ENCODE measurements at places on chromosomes 2 and 18.

DNA sequence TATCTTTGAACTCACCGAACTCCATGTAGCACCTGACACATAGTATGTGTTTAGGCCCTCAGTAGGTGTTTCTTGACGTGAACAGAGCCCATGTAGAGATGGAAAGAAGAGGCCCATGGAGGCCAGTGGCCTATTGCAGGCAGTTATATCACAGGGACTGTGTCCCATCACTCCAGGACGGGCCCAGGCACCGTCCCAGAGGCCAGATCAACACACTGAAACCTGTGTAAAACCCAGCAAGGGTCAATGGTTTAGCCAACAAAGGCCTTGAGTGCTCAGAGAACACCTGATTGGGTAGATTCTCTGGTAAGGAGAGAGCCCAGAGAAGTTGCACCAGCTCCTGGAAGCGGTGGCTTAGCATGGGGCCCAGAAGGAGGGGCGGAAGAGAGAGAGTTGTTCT lies 82.8 kb downstream of the INHBB start:
- no peak for DNase-seq

GRCh38 chr18:59837586-59837985 lies 62.2 kb upstream of the PMAIP1 start:
- DNase-seq, result peak; percentile 62

DNA sequence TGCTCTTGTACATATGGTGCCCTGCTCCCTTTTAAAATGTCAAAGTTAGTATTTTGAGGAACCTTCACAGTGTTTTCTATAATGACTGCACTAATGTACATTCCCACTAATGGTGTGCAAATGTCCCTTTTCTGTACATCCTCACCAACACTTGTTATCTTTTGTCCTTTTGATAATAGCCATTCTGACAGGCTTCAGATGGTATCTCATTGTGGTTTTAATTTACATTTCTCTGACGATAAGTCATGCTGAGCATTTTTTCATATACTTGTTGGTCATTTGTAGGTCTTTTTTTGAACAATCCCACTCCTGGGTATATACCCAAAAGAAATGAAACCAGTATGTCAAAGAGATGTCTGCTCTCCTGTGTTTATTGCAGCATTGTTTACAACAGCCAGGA lies 268.3 kb downstream of the FBXO15 start:
- no peak for DNase-seq

DNA sequence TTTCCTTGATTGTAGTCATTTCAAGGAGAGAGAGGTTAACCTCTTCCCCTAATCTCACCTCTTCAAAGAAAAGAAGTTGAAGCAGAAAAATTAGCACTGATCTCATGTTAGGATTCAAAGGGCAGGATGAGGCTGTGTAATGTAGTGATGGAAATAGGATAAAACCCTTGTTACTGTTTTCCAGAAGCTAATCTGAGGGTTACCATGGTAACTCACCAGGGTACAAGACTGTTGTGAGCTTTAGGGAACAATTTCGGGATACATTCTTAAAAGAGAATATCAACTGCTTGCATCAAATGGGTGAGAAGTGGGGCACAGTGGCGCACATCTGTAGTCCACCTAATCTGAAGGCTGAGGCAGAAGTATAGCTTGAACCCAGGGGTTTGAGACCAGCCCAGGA lies 64.9 kb upstream of the SLC39A10 start:
- DNase-seq, result no peak

DNA sequence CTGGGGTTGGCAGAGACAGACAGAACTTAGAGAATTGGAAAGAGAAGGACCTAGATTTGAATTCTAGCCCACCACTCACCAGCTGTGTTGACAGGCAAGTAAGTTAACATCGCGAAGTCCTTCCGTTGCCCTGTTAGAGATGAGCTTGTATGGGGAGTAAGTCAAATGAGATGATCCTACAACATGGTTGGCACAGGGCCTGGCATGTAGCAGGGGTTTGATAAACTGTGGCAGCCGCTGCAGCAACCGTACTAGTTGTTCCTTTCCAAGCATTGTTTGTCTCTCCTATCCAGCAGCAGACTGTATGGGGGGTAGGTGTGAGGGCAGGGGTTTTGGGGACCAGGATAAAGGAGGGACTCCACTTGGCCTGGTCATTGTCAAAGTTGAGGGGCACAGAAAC lies 16.0 kb downstream of the TET3 start:
- DNase-seq, result no peak

GRCh38 chr2:151946899-151947812 lies 118.9 kb upstream of the ARL5A start:
- peak; percentile 6 for DNase-seq

GRCh38 chr2:10963155-10963554 lies 51.4 kb downstream of the KCNF1 start:
- peak; percentile 20 for DNase-seq

GRCh38 chr2:239355724-239356123 lies 45.1 kb downstream of the HDAC4 start:
- DNase-seq, result no peak

DNA sequence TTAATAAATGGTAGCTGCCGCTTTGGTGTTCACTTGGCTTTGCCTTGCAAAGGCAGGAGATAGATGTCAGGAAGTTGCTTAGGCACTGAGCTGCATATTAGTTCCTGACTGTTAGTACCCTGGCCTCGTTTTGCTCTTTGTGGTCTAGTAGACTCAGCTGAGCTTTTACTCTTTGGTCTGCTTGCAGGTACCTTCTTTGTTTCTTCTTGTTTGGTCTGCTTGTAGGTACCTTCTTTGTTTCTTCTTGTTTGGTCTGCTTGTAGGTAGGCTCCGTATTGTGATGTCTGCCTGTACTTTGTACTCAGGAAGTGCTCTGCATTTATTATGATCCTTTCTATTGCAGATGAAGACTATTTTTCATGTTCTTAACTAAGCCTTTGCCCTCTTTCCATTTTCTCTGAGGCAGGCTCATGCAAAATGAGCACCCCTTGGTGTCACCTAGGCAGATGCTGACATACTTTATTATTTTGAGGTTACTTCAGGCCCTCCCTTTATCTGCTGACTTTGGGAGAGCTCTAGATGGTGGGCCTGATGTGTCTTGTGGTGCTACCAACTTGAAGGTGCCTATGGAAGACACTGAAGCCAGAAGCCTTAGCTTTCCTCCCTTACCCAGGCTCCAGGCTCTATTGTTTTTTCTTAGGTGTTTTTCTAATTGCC lies 6.0 kb downstream of the RPIA start:
- no peak for DNase-seq

- DNase-seq, result no peak
These were observed 230.0 kb downstream of the ACTR3 start for GRCh38 chr2:114119862-114120261.

DNA sequence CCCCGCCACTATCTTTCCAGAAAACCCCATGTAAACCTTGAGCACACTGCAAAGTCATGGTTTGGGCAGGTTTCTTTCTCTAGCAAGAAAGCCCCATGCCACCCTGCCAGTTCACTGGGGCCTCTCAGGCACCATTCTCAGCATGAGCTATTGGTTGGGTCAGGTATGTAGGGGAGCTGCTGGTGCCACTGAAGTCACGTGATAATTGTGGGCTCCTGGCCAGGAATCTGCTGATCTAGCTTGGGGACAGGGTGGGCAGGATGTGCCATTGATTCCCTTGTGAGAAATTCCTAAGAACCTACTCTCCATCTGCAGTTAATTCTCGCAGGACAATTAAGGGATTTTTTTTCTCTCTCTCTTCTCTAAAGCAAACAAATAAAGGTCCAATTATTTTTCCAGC lies 26.5 kb upstream of the HNMT start:
- no peak for DNase-seq

DNA sequence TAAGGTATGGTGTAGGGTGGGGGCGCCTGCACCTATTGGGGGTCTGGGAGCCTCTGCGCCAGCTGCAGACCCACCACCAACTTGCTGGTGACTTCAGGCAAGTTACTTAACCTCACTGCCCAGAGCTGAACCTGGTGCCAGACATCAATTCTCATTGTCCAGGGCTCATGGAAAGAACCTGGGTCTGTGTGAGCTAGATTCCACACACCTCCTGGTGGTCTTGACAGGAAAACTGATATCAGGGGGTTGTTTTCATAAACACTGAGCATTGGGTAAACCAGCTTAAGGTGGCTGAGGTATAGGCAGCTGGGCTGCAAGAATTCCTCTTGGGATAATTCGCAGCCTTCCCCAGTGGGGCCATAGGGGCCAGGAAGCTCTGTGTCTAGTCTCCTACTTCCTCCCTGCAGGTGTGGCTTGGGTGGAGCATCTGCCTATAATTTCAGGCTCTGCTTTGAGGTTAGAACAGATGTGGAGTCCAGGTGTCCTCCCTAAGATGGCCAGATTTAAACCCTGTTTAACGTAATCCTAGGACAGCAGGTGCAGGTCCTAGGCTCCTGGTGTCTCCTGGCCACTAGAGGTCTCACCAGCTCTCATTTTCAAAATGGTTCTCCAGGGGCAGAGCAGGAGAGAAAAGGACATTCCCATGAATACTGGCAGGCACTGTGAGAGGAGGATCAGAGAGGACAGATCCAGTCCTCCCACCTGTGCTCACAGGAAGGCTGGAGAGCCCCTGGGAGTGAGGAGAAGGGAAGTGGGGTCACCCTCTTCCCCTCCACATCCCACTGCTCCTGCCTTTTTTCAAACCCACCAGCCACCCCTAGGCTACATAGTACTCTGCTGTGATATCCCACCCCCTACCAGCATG lies 100.4 kb upstream of the SMAD2 start:
- DNase-seq, result peak; percentile 51

DNA sequence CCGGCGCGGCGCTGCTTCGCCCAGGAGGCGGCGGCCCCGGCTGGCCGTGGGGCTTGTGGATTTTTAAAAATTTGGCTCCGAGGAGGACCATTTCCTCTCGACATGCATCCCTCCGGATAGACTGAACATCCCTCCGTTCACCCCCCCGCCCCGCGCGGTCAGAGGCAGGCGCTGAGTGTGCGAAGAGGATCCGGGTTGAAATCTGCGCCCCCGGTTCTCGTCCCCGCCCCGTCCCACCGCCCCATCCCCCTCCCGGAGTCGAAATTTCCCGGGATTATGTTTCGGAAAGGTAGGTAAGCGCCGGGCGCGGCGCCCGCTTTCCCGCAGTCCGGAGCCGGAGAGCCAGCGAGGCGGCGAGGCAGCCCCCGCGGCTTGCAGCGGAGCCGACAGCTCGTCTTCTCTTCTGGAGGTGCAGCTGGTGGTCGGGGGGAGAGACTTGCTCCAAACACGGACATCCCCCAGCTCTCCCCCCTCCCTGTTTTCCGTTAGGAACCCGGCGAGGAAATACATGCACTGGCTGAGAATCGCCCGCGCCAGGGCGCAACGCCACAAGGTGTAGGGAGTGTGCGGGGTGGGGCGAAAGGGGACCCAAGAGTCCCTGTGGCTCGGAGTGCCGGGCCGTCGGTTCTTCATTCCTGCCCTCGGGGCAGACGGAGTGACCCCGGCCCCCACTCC lies at the start of gene PRKCE:
Gene PRKCE, plus strand, starts transcription at position 261 of the 675 bp plus-strand sequence.
- DNase-seq, result no peak
